ENCODE measurements at places on chromosomes 16 and 17. TPM values are rescaled to one million over a fixed set of nuclear protein-coding genes. Genes with fewer than 3 reads are reported as not detected.
A peak's percentile ranks its signal among the peaks of the same experiment; 100 is the strongest.

GRCh38 chr17:70024253-70024652 lies 50.8 kb upstream of the KCNJ16 start:
- no peak for DNase-seq

DNA sequence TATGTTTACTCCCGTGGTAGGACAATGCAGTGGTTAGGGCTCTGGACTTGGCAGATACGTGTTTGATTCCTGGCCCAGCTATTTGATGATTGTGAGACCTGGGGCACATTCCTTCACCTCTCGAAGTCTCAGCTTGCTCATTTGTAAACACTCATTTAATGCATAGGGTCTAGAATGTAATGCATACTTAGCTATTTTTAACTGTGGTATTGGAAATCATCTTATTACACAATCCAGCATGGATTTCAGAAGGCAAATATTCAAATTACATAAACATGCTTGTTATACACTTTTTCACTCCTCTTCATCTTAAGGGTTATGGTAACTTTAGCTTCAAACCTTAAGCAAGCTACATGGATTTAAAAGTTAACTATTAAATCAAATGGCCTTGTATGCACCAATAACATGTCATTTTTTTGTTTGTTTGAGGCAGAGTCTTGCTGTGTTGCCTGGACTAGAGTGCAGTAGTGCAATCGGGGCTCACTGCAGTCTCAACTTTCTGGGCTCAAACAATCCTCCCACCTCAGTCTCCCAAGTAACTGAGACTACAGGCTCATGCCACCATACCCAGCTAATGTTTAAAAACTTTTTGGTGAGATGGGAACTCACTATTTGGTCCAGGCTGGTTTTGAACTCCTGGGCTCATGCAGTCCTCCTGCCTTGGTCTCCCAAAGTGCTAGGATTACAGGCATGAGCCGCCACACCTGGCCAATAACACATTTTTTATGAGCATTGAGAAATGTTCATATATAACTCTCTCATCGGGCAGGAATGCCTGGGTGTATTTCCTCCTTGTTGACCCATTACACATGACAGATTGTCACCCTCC lies 52.5 kb downstream of the VAT1L start:
- peak; percentile 71 for DNase-seq

DNA sequence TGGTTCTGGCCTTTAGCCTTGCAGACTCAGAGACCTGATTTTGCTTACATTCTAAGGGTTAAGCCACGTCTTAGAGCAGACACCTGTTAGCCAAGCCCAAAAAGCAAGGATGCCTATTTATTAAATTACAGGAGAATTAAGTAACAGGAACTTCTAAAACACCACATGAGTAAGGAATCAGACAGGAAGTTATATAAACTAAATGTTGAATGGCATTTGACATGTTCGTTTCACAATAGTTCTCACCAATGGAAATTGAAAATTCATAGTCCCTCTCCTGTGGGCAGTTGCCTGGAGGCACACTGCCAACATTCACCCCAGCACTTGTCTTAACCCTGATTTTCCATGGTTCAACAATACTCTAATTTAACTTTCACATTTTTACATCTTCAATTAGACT lies 9.0 kb downstream of the KRTAP9-7 start:
- DNase-seq: no peak

DNA sequence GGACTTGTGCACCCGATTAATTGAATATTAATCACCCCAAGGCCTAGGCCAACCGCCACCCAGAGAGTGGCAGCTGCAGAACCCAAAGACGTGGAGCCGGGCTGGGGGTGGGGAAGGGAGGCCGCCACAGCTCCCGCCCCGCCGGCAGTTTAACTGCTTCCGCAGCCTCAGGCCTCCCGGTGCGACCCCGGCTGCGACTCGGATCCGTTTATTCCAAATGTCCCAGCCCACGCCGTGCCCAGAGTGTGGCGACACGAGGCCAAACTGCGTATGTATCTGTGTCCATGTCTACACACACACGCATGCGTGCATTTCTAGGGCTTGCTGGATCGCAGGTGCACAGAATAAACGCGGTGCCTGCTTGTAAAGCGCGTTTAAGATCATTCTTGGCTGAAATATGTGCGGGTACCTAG lies 802 bp upstream of the TOB1 start:
- DNase-seq: no peak

- no peak for DNase-seq
These were observed 3.6 kb downstream of the ZNF48 start for GRCh38 chr16:30398661-30399434.

DNA sequence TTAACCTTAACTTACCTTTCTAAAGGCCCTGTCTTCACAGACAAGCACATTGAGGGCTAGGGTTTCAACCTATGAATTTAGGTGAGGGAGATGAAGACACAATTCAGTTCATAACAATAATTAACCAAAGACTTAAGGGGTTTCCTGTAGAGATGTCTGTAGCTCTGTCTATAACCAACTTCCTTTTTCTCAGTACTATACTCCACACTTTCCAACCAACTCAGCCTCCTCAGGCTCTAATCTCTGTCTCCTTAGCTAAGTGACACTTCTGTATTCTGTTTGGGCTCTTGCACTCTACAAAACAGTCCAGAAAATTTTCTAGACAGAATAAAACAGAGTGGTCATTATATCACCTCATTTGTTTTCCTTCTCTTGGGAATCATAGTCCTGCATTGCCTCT lies 25.8 kb downstream of the CAPNS2 start:
- DNase-seq: no peak

- no peak for DNase-seq
These were observed 45.4 kb downstream of the NDEL1 start for GRCh38 chr17:8481089-8481488.

GRCh38 chr17:30187573-30187972 lies 47.9 kb downstream of the SLC6A4 start:
- no peak for DNase-seq

DNA sequence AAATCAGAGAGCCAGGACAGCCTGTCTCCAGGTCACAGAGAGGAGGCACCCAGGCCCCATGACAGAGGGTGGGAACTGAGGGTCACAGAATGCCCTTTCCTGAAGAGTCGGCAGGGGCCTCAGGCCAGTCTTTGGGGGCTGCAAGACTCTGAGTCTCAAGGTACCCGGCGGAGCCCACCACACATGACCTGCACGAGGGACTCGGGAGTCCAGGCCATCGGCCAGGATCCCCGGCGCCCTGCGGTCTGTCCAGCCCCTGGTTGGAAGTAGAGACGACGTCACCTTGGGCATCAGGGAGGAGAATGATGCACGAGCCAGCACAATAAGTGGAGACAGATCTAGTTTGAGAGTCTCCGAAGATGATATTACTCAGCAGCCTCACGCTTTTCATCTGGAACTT lies 234.7 kb upstream of the SDK2 start:
- no peak for DNase-seq

DNA sequence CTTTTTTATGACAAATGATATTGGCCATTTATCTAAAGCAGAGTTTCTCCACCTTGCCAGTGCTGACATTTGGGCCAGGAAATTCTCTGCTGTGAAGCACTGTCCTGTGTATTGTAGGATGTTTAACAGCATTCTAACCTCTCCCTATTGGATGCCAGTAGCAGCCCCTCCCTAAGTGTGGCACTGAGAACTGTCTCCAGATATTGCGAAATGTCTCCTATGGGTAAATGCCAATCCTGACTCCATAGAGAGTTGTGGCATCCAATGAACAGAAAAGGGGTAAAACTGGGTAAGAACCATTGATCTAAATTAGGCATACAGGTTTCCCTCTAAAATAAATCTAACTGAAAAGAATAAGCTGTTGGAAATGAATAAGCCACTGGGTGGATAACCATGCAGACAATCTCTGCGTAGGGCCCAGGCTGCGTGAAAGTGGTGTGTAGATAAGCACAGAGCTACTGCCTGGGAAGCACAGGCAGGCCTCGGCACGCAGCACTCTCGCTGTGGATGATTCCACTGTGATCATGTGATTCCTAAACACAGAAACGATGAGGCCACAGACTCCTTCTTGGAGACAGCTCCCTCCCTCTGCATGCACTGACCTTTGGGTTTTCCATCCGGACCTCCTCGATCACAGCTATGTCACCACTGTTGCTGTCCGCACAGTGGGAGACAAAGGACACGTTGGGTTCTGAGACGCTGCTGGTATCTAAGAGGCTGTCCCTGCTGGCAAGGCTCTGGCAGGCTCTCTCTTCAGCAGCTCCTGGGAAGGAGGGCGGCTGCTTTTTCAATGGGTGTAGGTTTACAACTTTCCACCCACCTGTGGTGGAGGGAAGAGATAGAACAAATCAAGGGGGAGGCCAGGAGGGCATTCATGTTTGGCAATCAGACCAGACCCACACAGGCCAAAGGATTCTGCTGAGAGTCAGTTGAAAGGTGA lies 44.1 kb downstream of the GTF3C1 start:
- no peak for DNase-seq

- peak; percentile 16 for DNase-seq
These were observed 772 bp upstream of the SHISA6 start for GRCh38 chr17:11240041-11240840.

- DNase-seq: no peak
These were observed 103.9 kb upstream of the NETO2 start for GRCh38 chr16:47247690-47248089.

- no peak for DNase-seq
These were observed 143.4 kb upstream of the HS3ST2 start for GRCh38 chr16:22670551-22671041.

- DNase-seq: no peak
These were observed 100.8 kb upstream of the CDH5 start for GRCh38 chr16:66265556-66266141.

DNA sequence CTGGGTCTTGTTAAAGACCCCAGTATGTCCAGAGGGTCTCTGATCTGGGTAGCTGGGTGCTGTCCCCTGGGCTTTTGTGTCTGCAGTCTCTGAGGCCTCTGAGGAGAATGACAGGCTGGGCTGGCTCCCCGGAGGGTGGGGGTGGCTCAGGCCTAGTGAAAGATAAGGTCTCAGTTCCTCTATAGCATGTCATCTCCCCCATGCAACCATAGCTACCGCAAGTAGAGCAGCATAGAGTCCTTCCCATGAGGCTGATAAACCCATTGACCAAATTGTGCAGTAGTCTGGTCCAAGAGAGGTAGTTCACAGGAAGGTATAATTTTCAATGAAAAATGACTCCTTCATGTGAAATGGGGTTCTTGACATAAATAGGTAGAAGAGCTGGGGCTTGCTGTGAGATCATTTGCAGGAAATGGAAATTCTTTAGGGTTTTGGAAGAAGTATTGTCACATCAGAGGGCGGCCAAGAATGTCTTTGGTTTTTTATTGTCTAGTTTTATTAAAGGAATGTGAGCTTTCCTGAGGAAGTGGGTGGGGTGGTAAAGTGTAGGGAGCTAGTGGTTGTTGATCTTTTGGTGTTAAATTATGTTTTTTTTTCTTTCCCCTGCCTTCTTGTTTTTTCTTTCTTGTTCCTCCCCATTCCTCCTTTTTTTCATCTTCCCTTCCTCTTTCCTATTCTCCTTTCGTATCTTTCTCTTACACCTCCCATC lies 21.0 kb downstream of the SLC7A6OS start:
- DNase-seq: no peak

DNA sequence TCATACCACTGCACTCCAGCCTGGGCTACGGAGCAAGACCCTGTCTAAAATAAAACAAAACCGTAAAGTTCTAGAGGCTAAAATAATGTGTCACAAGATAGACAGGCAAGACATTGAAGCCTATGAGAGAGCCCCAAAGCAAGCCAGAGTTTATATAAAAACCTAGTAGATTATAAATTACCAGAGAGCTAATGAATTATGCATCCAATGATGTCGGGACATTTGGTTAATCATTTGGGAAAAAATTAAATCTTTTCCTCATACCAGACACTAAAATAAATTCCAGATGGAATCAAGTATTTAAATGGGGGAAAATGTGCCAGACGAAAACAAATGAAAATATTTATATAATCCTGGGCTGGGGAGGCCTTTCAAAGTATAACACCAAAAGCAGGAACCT lies 24.2 kb downstream of the CCDC40 start:
- DNase-seq: no peak

DNA sequence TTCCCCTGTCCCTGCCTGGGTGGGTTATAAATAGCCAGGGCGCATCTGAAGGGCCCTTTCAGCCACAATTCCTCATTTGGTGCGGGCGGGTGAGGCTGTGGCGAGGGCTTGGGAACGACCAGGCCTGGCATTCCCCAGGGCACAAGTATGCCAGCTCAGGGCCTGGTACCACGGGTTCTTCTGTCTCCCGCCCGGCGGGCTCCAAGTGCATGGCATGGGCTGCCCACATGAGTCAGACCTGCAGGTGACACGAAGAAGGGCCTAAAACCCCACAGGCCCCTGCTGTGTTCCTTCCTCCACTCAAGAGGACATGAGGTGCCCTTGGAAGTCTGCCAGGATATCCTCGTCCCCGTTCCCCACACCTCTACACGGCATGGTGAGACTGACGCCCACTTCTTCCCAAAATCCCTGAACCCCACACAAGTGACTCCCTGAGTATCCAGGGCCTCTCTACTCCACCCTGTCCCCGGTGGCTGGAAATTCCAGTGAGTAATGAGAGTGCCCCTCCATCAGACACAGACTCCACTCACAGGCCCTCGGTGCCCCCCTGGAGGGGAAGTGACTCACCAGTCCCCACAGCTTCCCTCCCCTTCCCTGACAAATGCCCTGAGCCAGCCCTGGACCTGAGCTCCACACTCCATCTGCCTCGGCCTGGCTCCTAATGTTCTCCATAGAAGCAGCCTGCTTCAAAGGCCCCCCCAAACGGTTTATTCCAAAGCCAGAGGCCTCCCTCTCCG lies 68.8 kb downstream of the ABR start:
- DNase-seq: no peak

DNA sequence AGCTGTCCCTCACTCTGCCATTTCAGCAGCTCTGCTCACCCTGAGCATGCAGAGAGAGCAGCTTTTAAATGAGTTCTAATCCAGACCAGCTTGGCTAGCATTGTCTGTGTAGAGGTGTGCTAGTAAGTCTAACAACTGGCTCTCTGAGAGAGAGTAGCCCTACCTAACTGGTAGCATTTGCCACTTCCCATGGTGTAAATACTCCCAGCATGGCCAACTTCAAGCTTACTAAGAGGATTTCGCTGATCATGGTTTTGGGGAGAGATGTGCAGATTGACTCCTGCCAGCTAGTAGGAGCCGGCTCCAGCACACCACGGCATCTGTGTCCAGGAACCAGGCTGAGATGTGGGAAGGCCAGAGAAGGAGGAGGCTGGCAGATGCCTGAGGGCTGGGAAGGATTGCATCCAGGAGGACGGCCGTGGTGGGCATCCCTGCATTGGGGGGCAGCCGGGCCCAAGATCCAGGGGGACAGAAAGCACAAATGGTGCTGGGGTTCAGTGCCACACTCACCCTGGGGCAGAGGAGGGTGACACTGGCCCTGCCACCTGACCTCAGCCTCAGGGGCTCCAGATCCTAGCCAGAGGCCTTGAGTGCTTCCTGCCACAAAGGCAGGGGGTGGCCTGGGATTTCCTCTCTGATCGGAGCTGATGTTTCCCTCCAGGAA lies 394.9 kb upstream of the TNRC6C start:
- no peak for DNase-seq

GRCh38 chr17:20952183-20952582 lies 90.6 kb downstream of the USP22 start:
- DNase-seq: no peak

Gene EVPLL
- polyA plus RNA-seq: 0.85 TPM

Gene EVPL
- 31.2 TPM for polyA plus RNA-seq

Gene NPIPA3
- polyA plus RNA-seq: 29.5 TPM

Gene KRT10
- 27.5 TPM for polyA plus RNA-seq

Gene ENPP7
- not detected for polyA plus RNA-seq

Gene KRT31
- polyA plus RNA-seq: not detected

Gene FAHD1
- 18.4 TPM for polyA plus RNA-seq

Gene TNFSF13
- polyA plus RNA-seq: 17.2 TPM
